Activated naive CD4-positive, alpha-beta T cell (primary cell): ENCODE measurements at places on chromosomes 16 and 17.

DNA sequence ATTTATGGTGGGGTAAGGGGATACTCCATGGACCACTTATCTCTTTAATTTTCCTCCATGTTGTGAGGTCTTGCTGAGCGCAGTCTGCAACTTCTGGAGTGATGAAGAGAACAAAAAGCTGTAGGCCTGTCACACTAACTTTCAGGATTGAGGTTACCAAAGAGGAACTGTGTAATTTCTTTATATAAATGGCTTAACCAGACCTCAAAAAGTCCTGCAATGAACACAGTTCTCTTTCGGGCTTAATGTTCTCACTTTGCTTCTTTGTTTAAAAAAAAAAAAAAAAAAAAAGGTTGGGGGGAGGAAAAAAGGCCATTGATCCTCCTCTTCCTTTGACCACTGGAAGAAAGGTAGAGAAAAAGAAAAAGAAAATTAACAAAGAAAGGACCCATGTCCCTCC is 86.8 kb upstream of the SOX9 start:
- DNase-seq, result no peak

- no peak for DNase-seq
These were observed 52.1 kb upstream of the SLC12A3 start for GRCh38 chr16:56812884-56813283.

DNA sequence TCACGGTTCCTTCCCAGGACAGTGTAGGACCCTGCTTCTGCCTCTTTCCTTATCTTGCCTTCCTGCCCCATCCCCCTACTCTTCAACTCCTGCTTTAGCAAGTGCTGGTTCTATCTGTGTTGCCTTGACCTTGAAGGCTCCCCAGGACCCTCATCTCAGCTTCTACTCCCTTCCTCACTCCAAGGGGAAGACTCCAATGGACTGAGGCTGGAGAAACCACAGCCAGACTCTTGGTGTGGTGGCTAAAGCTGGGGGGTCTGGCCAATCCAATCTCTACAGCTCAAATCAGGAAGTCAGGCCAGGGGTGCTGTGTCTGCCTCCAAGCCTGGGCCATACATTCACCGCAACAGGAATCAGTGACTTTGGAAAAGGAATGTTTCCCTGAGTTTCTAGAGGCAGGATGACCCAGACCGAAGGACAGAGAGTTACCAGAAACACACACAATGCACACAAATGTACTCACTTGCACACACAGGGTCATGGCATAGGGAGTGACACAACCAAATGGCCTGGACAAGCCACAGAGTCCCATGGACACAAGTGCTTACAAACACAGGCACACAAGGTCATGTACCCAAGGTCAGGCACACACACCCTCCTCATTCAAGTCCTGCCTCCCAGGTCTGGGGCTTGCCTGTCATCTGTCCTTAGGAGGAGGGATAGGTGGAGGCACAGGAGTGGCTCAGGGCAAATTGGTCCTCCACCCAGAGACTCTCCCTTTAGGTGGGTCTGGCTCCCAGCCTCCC is 1.7 kb upstream of the HSD11B2 start:
- no peak for DNase-seq

GRCh38 chr16:79740252-79740651 is 139.7 kb upstream of the MAF start:
- no peak for DNase-seq

GRCh38 chr17:36461330-36462110 is 25.0 kb upstream of the ZNHIT3 start:
- DNase-seq, result no peak

GRCh38 chr17:10072556-10073425 is 125.6 kb downstream of the GAS7 start:
- DNase-seq, result no peak

- no peak for DNase-seq
These were observed 7.2 kb upstream of the RAB37 start for GRCh38 chr17:74729866-74730265.

- no peak for DNase-seq
These were observed at the start of gene MPP3 for GRCh38 chr17:43832976-43833829. Gene MPP3, minus strand, starts transcription at chr17:43833146. Its CDS starts 1,240 bp downstream, at chr17:43831906.

GRCh38 chr17:42548070-42548837 is 4.5 kb upstream of the HSD17B1 start:
- peak; percentile 29 for DNase-seq

- DNase-seq, result no peak
These were observed 8.8 kb upstream of the VPS4A start for GRCh38 chr16:69302301-69302700.

GRCh38 chr17:49894761-49895160 is 46.9 kb upstream of the TAC4 start:
- no peak for DNase-seq

DNA sequence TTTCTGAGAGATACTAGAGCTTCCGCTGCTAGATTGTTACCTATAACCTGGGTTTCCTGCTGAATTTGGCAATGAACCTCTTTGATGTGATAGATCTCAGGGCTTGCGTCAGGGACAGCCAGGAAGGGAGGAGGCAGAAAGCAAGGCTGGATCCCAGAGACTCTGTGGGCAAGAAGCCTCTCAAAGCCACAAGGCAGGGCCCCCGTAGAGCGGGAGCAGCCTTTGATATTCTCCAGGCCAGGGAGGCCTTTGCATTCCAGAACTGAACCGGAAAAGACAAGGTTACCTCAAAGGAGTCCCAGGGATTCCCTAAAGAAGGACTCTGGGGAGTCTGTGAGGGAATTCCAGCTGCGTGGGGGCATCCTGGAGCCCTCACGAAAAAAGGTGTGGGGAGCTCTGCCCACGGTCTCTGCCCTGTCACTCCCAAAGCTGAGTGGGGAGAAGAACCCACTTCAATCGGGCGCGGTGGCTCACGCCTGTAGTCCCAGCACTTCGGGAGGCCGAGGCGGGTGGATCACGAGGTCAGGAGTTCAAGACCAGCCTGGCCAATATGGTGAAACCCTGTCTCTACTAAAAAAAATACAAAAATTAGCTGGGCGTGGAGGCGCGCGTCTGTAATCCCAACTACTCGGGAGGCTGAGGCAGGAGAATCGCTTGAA is 14.3 kb upstream of the SCIMP start:
- DNase-seq, result no peak

DNA sequence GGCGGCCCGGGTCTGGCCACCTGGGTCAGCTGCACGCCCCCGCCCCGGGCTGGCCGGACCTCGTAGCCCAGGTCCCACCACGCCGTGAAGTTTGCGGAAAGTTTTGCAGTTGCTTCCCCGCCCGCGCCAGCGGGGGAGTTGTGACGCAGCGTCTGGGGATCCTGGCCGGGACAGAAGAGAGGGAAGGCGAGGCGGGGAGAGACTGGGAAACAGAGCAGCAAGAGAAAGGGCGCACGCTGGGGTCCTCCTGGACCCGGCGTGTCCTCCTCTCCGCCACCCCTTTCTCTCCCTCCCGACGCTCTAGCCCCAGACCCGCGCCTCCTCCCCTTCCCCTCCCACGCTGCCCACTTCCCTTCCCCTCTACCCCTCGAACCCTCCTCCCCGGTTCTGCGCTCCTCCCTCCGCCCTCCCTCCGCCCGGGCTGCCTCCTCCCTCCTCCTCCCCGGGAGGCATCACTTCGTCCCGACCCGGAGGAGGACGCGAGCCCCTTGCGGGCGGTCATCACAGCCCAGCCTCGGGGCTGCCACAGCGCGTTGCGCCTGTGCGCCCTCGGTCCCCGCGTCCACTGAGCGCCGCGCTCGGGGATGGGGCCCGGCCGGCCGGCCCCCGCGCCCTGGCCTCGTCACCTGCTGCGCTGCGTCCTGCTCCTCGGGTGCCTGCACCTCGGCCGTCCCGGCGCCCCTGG is at the start of gene MRC2:
TSS of gene MRC2 (plus strand) at position 452 of the 685 bp plus-strand sequence. CDS start at position 585, 133 bp downstream.
- DNase-seq, result no peak

DNA sequence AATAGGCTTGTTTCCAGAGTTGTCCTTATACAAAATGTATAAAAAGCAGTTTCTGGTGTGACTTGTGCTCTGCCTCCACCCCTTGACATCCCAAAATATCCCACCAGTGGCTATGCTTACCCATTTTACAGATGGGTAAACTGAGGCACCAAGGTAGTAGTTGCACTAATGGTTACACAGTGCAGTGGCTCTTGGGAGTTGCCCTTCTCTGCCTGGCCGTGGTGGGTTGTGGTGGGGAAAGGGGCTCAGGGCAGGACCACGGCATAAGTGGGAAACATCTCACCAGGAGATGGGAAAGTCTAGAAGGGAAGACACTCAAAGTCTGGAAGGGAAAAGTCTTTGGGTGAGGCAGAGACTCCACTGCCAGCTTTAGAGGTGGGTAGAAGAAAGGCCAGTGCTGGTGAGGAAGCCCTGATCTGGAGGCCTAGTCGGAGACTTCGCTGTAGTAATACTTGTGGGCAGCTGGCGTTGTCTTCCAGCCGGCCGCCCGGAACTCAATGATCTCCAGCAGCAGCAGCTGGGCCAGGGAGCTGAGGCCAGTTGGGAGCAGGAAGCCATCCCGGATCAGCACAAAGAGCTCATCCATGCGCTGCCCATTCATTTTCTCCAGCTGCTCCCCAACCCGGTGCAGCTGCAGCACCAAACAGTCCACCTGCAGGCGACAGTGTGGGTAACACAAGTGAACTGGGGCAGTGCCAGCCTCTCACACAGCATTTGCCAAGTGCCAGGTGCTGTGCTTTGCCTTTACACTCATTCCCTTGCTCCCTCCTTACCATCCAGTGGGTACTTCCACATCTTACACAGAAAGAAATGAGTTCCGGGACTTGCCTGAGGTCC is 4.5 kb downstream of the MIF4GD start:
- DNase-seq, result no peak

DNA sequence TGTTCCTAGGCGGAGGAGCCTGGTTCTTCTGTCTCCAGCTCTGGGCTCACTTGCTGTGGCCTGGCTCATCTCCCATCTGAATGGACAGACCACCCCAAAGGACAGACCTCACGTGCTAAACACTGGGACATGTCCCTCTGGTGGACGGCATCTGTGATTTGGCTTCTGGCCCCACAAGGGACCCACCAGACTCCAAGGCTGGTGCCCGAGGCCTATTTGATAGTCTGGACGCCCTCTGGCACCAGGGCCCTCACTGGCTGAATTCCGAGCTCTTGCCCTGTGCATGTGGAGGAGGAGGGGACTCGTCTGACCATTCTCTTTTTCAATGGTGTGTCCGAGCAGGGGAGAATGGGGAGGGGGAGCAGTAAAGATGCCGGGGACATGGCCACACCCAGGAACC is 62.8 kb upstream of the LGALS9 start:
- no peak for DNase-seq

DNA sequence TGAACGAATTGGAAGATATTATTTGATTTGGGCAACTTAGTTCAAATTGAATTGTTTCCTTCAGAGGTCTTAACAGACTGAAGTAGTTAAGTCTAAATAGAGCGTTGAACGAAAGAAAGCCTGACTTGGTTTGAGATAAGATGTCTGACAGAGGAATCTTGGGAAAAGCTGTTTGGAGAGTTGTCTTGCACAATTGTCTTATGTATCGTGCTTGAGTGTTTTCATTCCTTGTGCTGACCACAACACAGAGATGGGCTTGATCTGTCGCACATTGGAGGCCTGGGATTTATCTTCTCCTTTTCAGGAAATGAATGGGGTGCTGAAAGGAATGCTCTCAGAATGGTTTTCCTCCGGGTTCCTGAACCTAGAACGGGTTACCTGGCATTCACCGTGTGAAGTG is 7.8 kb downstream of the MLYCD start:
- DNase-seq, result no peak

DNA sequence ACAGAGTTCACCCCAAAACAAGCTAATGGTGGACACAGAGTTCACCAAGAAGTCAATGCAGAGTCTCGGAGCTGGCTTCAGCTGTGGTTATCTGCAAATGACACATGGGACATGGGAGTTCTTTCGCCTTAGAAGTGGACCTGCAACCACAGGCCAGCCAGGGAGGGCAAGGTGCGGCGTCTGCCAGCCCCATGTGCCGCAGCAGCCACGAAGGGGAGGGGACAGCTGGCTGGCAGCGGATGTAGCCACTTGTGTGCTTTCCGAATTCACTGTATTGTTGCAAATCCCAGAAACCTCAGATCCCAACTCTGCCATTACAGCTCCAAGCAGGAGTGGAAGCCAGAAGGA is 24.8 kb downstream of the LMF1 start:
- DNase-seq, result no peak

- DNase-seq, result no peak
These were observed 63.1 kb downstream of the BANP start for GRCh38 chr16:88014252-88014781.

DNA sequence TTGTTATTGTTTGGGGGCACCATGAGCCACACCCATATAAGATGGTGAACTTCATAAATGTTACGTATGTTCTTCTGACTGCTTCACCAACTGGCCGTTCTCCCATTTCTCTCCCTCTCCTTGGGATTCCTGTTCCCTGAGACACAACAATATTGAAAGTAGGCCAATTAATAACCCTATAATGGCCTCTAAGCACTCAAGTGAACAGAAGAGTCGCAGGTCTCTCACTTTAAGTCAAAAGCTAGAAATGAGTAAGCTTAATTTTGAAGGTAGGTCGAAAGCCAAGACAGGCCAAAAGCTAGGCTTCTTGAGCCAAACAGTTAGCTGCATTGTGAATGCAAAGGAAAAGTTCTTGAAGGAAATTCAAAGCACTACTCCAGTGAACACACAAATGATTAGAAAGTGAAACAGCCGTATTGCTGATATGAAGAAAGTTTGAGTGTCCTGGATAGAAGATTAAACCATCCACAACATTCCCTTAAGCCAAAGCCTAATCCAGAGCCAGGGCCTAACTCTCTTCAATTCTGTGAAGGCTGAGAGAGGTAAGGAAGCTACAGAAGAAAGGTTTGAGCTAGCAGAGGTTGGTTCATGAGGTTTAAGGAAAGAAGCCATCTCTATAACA is 25.8 kb downstream of the HLF start:
- DNase-seq, result no peak

GRCh38 chr17:30170415-30170987 is 53.9 kb downstream of the NSRP1 start:
- DNase-seq, result no peak

DNA sequence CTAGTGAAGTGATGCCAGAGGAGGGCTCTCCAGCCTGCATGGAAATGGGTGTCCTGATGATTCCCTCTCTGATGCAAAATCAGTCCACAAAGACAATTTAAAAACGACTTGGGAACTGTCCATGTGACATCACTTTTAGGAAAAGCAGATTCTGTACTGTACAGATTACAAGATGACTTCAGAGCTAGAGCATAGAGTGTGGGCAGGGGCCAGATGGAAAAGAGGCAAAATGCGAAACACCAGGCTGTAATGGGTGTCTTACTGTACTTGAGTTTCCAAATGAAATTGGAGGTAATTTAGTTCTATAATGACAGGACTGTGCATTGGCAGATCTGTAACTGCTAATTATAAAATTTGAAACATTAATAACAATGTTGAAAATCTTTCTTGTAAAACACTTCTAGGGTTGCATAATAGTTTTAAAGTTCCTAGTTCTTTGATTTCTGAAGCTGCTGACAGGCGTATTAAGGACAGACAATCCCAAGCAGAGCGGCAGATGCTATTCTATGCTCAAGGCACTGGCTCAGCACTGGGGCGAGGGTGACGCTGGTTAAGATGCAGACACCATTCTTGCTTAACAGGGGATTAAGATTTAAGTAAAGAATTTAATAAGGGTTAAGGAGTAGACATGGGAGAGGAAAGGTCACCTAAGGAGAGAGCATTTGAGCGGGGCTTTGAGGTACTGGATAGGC is 29.6 kb downstream of the OGFOD1 start:
- DNase-seq, result no peak

DNA sequence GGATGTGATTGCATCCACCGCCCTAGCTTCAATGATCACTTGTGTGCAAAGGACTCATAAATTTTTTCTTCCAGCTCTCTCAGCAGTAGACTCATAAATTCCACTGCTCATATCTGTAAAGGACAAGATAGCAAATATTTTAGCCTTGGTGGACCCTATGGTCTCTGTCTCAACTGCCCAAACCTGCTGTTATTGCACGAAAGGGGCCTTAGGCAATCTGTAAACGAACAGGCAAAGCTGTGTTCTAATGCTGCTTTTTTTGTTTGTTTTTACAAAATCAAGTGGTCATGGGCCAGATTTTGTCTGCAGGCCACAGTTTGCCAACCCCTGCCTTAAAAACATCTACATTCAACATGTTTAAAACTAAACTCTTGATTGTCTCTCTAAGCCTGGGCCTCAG is 34.1 kb downstream of the FAM20A start:
- DNase-seq, result no peak
